ENCODE measurements at places on chromosomes 5 and 9.
A peak's percentile ranks its signal among the peaks of the same experiment; 100 is the strongest.

DNA sequence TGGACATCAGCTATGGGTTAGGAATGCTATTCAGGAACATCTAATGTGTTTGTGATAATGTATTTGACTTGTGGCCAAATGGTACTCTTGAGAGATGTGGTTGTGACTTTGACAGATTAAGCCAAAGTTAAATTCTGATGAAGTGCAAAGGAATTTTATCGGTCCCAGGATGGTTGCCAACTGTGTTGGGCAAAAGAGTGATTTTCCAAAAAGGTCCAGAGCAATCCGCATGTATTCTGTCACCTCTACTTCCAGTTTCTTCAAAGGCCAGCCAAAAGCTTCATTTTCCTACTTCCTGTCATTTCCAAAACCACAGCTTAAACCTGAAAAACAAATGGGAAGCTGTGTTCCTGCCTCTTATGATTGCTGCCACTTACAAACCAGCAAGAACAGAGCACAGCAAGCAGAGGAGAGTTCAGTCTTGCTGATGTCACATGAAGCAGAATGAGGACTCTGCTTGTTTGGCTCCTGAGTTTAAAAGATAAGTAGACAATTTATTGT lies 59.8 kb downstream of the MARCHF3 start:
- peak; percentile 76 for DNase-seq

GRCh38 chr9:7118633-7119032 lies 360.9 kb downstream of the KDM4C start:
- no peak for DNase-seq

- DNase-seq, result no peak
Observed at GRCh38 chr5:34895641-34896419, 19.5 kb downstream of the RAD1 start.

- DNase-seq, result no peak
Observed at GRCh38 chr9:92507005-92507404, 24.7 kb upstream of the ASPN start.

DNA sequence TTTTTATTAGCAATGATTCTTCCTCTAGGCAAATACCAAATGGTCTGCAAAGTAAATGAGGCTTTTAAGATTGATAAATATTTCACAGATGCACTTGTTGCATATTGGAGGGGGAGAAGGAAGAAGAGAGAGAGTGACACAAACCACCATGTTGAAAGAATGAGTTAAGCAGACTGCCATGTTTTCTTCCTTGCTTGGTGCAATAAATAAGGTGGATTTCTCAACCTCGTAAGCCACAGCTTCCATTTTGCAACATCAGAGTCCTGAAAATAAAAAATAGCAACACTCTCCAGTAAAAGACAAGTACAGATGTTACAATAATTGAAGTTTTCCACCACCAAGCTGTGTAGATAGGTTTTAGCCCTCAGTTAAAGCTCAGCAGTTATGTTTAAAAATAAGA lies 202.9 kb downstream of the SGCD start:
- DNase-seq, result no peak

GRCh38 chr9:23343226-23343625 lies 482.8 kb downstream of the ELAVL2 start:
- DNase-seq, result no peak

DNA sequence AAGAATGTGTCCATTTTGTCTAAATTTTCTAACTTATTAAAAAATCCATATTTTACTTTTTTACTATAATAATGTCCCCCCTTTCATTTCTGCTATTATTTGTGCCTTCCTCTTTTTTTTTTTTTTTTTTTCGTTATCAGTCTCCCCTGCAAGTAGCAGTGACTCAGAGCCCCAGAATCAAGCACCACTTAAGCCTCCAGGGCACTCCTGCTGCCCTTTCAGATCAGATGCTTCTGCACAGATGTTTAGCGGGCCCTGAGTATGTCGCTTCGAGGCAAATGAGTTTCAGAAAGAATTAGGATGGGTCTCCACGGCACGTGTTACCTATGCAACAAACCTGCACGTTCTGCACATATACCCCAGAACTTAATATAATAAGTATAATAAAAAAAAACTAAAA lies 11.7 kb downstream of the MED7 start:
- DNase-seq, result no peak

- no peak for DNase-seq
Observed at GRCh38 chr5:42583322-42583721, 160.1 kb downstream of the GHR start.

DNA sequence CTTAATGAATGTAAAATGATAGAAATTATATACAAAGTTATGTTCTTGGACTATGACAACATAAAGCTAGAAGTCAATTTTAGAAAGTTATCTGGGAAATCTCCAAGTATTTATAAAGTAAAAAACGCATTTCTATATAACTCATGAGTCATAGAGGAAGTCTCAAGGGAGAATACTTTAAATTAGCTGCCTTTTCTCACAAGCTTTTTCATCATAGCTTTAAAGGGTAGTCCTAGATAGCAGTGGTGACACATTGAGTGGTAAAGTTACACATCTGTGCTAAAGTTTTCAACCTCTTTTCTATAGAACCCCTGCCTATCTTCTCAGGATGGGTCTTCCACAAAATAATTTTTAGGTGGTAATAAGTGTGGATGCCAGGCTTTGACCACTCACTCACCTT lies 598.3 kb upstream of the FAM174A start:
- DNase-seq, result no peak

- no peak for DNase-seq
Observed at GRCh38 chr9:30522061-30522460, 1862.4 kb upstream of the ACO1 start.

- DNase-seq, result no peak
Observed at GRCh38 chr5:6394429-6395101, 16.2 kb upstream of the MED10 start.
